ENCODE measurements at places on chromosomes 7 and 10.

GRCh38 chr10:68423522-68423921 is 16.4 kb upstream of the RUFY2 start:
- DNase-seq = no peak

GRCh38 chr7:96122746-96123145 is 199.2 kb downstream of the SLC25A13 start:
- DNase-seq = no peak

DNA sequence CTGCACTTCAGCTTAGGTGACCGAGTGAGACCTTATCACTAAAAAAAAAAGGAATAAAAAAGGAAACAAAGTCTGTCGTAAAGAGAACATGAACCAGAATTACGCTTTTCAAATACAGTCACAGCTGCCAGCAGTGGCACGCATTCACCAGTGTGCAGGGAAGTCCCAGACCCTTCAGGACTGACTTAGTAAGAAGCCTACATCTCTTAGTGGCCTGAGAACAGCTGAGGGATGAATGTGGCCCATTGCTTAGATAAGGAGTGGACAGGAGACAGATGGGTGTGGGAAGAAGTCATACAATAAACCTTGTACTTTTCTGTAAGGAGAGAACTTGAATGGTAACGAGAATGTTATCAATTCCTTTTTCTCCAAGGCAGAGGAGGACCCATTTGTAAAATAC is 178.5 kb downstream of the JCAD start:
- no peak for DNase-seq

GRCh38 chr7:156196649-156197048 is 384.4 kb upstream of the SHH start:
- no peak for DNase-seq

- no peak for DNase-seq
Measured at GRCh38 chr10:72009051-72009424, 44.8 kb downstream of the CHST3 start.

- peak; percentile 14 for DNase-seq
Measured at GRCh38 chr7:17234030-17234397, 64.4 kb upstream of the AHR start.

DNA sequence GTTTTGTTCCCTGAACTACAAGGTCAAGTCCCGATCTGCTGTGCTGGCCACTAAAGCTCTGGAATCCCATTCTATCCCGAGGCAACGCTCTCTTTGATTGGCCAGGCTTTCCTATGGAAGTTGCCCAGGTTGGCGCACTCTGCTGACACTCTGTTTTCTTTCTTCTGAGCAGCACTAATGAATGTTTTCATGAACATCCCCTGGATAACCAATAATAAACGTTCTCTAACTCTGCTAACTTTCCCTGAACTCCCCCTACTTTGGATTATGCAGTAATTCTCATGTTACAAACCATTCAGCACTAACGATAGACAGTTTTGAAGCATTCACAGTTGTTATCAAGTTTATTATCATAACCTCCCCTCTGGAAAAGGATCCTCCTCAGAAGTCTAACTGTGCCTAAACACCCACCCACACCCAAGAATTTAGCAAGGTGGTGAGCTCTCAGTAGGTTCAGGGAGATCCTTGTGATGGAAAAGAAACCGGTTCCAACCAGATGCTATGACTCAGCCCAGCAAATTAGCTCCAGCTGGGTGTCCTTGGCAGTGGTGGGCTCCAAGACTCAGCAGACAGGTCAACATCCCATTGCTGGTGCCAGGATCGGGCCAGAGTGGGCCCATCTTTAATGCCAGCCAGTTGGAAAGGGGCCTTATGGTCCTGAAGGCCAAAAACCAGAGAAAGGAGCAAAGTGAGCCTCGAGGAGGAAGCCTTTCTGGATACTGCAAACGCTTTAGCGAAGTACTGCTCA is 68.4 kb downstream of the CREB3L2 start:
- peak; percentile 82 for DNase-seq

Data from iris pigment epithelial cell (primary cell).